Central memory CD8-positive, alpha-beta T cell (primary cell): ENCODE measurements at places on chromosomes 7 and 10.

DNA sequence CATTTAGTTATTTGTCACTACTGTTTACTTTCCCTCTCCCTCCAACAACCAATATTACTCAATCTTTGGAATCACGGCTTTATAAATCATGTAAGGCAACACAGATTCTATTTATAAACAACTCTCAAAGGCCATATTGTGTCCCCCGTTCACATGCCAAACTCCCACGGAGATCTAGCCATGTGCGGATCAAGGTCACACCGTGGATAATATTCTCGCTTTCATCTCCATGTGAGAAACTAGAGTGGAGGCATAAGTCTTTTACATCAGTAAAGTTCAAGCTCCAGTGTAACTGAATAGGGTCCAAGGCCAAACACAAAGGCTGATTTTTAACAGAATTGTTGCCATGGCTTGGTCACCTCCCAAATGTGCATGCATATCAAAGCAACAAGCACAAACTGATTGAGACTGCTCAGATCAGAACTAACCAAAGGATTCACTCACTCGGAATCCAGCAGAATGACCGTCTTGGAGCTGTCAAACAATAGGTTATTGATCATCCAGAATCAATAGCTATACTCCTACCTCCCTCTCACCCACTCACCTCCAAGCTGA lies 569.5 kb upstream of the LRRN3 start:
- no peak for DNase-seq

DNA sequence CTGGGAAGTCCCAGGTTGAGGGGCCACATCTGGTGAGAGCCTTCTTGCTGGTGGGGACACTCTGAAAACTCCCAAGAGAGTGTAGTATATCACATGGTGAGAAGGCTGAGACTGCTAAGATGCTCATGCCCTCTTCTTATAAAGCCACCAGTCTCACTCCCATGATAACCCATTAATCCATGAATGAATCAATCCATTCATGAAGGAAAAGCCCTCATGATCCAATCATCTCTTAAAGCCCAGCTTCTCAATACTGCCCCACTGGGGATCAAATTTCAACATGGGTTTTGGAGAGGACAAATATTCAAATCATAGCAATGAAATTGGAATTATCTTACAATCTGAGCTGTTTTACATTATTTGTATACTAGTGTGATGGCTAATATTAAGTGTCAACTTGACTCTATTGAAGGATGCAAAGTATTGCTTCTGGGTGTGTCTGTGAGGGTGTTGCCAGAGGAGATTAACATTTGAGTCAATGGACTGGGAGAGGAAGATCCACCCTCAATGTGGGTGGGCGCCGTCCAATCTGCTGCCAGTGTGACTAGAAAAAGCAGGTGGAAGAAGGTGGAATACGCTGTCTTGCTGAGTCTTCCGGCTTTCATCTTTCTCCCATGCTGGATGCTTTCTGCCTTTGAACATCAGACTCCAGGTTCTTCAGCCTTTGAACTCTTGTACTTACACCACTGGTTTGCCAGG lies 14.3 kb upstream of the UBE2D1 start:
- DNase-seq, result no peak

DNA sequence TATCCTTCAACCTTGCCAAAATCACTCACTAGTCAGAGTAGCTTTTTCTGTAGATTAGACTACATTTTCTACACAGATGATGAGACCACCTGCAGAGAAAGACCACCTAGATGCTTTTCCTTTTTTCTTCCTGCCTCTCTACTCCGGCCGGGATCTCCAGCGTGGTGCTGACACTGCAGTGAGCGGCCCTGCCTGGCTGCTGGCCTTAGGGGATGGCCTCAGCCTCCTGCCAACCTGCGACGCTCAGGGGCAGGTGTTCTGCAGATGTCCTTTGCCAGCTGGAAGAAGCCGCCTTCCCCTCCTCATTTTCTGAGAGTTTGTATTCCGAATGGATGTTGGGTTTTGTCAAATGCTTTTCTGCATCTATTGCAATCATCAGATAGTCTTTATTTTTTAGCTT lies 43.5 kb upstream of the NKX6-2 start:
- DNase-seq, result no peak

- no peak for DNase-seq
Measured at GRCh38 chr7:98474558-98474957, 73.7 kb upstream of the BAIAP2L1 start.

GRCh38 chr7:1966631-1967200 lies 266.0 kb downstream of the MAD1L1 start:
- no peak for DNase-seq

- no peak for DNase-seq
Measured at GRCh38 chr10:110876000-110876399, 4.3 kb downstream of the PDCD4 start.

DNA sequence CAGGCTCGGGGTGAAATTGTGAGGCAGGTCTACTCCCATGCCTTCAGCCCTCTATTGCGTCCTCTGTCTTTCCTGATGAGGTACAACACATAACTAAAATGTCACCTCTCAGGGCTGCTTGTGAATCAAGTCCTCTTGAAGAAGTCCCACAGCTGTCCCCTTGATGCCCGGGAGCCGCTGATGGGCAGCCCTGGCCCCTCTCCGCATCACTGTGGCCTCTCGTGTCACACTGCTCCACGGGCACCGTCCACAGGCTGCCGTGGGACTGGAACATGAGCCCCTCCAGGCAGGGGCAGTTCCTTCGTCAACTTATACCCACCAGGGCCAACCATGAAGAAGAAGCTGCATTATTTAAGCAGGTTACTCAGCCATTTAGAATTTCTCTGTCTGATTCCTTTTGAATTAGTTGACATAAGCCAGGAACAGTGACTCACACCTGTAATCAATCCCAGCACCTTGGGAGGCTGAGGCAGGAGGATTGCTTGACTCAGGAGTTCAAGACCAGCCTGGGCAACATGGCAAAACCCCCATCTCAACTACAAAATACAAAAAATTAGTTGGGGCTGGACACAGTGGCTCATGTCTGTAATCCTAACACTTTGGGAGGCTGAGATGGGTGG lies 58.5 kb upstream of the UBE3C start:
- no peak for DNase-seq

GRCh38 chr7:173209-173918 lies 19.0 kb upstream of the FAM20C start:
- no peak for DNase-seq

DNA sequence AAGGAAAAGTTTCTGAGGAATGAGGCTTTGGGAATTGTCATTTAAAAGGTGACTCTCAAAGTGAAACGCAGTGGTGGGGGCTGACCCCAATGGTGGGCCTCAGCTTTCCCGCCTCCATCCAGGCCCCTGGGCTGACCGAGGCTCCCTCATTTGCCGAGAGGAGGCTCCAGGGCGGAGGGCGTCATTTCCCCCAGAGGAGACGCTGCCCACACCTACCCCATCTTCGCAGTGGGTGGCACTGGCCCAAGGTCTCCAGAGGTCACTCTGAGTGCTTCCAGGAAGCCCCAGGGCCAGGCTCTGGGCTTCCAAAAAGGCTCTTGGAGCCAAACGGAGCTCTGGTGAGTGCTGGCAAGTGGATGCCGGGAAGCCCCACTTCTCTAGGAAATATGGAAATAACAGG lies 38.0 kb downstream of the TCERG1L start:
- no peak for DNase-seq

DNA sequence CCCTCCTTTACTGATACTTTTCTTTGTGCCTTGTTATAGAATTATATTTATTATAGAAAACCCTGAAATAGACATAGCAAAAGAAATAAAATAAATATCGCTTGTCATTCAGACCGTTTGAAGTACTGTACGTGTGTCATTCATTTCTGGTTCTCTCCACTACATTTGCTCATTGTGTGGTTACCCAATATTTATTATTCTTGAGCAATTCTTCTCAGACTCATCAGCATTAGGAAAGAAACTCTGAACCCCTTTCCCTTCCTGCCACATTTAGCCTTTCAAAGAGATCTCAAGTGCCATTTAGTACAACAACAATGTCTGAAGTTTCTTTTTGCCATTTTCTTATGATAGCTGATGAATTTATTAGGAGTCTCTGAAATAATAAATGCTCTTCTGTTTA lies 154.1 kb downstream of the KIAA1217 start:
- no peak for DNase-seq

GRCh38 chr10:108721874-108722273 lies 1201.4 kb downstream of the XPNPEP1 start:
- DNase-seq, result no peak

DNA sequence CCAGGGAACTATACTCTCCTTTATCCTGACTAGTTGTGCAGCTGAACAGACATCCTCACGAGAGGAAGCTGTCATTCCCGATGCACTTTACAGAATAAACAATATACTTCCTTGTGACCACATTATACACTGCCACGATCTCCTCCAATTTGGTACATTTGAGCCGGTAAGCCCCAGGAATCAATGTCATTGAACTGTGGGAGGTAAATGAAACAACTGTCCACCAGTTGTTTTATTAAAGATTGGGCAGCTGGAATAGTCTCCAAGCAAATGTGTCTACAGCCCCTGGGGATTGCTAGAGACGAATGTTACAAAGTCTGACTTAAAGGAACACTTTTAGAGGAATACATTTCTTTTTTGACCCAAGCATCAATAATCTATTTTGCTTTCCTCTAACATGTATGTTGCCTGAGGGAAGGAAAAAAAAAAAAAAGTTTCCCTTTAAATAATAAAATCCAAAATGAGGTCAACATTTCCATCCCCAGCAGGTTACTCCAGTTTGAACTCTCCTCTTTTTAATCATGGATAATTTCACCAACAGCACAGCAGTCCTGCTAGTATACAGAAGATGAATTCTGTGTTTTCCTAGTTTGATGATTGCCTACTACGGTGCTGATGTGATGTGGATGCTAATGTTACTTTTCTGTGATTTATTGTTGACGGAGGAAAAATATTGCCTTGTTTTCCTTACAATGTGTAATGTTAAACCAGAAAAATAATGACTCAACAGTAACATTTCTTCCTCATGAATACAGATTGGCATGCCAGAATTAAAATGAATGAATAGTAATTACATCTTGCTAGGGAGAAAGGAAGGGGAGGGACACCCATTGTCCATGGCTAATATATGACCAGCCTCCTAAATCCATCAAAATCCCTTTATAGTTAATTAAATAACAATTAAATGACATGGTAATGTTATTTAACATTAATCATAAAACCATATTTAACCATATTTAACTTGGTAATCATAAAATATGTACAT lies 360.9 kb downstream of the NEBL start:
- DNase-seq, result no peak

- no peak for DNase-seq
Measured at GRCh38 chr10:107340326-107340725, 175.8 kb upstream of the SORCS1 start.

- DNase-seq, result no peak
Measured at GRCh38 chr7:84529480-84530205, 335.1 kb upstream of the SEMA3A start.

DNA sequence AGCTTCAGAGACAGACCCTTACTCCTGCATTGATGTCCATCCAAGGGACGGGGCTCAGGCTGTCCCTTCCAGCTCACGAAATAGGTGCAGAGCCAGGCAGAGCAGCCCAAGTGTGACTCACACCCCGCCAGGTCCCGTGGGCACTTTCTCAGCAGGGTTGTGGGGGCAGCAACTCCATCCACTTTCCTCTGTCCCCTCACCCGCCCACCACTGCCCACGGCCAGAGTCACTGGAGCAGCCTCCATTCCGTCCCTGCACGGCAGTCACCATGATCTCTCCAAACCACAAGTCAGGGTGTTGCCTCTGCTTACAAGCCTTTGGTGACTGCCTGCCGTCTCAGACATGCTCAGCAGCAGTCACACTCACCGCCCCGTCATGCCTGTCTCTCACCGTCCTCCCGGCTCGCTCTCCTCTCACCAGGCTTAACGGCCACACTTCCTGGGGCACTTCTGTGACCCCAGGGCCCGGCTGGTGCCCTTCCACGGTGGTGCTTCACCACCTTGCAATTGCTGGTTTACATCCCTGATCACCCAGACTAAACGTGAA lies 39.3 kb downstream of the CALML3 start:
- no peak for DNase-seq
